ENCODE measurements at places on chromosomes 12 and 14.

- no peak for DNase-seq
Observed at GRCh38 chr12:8661751-8662150, 875 bp downstream of the MFAP5 start.

- DNase-seq = peak; percentile 82
Observed at GRCh38 chr14:67241411-67242167, at the start of gene PALS1. TSS of gene PALS1 (plus strand) at chr14:67241435. CDS start at chr14:67279171, 37,736 bp downstream.

GRCh38 chr12:26701604-26702215 is 131.3 kb downstream of the ITPR2 start:
- peak; percentile 53 for DNase-seq

GRCh38 chr14:100384277-100384676 is 61.1 kb downstream of the SLC25A47 start:
- no peak for DNase-seq

GRCh38 chr12:101749657-101750056 is 10.4 kb upstream of the SYCP3 start:
- no peak for DNase-seq

DNA sequence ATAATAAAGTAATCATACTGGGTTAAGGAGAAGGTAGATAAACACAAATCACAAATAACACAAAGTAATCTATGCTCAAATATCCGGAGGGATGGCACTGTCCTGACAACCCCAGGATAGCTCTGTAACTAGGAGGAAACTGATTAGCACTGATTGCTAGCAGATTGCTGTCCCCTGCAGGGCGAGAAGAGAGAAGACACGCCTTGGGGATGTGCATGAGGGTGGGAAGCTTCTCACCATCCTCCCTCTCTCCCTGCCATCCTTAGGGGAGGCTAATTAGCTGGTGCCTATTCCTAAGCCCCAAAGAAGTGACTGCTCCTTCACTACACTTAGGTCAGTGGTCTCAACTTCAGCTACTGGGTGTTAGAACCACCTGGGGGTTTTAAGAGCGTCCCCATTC is 27.0 kb upstream of the TMEM260 start:
- DNase-seq = no peak

DNA sequence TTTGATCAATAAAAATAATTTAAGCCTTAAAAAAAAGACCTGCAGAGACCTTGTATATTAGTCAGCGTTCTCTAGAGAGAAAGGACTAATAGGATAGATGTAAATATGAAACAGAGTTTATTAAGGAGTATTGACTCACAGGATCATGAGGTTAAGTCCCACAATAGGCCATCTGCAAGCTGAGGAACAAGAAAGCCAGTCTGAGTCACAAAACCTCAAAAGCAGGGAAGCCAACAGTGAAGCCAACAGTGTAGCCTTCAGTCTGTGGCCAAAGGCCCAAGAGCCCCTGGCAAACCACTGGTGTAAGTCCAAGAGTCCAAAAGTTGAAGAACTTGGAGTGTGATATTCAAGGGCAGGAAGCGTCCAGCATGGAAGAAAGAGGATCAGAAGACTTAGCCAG is 66.3 kb downstream of the TBX5 start:
- peak; percentile 78 for DNase-seq

DNA sequence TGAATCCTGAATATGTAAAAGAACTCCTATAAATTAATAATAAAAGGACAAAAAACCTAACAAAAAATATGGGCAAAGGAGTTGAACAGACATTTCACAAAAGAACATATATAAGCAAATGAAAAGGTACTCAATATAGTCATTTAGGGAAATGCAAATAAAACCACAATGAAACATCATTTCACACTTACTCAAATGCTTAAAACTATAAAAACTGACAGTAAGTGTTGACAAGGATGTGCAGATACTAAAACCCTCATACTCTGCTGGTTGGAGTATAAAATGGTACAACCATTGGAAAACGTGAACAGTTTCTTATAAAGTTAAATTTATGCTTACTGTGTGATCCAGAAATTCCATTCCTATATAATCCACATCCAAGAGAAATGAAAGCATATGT is 247.1 kb downstream of the GXYLT1 start:
- DNase-seq = no peak

GRCh38 chr14:93953263-93953662 is 23.1 kb downstream of the ASB2 start:
- no peak for DNase-seq

GRCh38 chr12:120642826-120643225 is 2.4 kb downstream of the CABP1 start:
- DNase-seq = no peak

DNA sequence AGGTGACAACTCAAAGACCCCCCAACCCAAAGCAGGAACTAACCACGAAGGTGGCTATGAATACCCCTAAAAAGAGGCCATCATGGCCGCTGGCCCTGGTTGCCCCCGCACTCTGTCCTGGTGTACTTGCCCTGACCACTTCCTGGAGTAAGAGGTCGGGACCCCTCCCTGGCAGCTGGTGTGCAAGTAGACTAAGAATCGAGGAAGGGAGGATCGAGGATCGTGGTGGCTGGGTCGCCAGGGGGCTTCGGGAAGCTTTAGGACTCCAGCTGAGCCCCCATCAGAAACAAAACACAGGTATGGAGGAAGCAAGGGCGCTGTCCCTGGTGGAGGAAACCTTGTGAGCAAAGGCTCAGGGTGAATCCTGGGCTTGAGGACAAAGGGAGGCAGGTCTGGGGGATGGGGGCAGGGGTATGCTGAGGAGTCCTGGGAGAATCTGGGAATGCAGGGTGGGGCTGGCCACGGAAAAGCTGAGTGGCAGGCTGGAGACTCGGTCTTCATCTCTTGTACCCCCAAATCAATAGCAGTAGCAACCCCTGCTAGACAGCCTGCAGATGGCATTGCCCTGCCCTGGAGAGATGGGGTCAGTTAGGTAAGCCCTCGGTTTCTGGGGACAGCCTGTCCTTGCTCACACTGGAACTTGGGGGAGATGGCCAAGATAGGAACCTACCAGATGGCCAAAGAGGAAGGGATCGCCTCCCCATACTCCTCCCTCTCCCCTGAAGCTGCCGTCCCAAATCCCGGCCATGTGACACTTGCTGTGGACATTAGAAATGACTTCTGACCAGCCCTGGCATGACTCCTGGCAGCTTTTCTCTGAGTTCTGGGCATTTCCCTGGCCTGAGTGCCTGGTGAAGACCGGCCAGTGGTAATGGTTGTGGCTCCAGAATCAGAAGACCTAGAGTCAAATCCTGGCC is 45.3 kb upstream of the ESRRB start:
- DNase-seq = no peak

GRCh38 chr12:76455582-76456345 is 103.8 kb downstream of the OSBPL8 start:
- DNase-seq = peak; percentile 90

- DNase-seq = no peak
Observed at GRCh38 chr12:89040146-89040964, 311.9 kb downstream of the DUSP6 start.

- no peak for DNase-seq
Observed at GRCh38 chr14:104878582-104878981, 13.5 kb downstream of the CEP170B start.

GRCh38 chr14:90756755-90757345 is 59.4 kb downstream of the TTC7B start:
- no peak for DNase-seq

DNA sequence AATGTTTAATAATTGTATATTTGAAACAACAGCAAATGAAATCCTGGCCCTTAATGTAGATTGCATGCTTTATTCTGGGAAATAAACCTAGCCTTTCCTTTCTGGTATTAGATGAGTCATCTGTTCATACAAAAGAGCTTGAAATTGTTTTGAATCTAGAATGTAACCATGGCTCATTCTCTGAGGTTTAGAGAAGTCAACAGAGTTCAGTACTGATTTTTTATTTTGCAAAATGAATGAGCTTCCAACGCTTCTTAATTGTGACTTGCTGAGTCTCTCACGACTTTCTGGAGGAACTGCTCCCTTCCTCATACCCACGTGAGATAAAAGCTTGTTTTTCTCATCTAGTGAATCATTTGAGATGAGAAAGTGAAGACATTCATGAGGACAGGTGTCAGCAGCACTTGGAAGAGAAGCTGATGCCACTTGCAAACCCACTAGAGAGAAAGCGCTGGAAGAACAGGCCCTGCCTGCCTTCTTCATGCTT is 509.6 kb downstream of the VRK1 start:
- no peak for DNase-seq

DNA sequence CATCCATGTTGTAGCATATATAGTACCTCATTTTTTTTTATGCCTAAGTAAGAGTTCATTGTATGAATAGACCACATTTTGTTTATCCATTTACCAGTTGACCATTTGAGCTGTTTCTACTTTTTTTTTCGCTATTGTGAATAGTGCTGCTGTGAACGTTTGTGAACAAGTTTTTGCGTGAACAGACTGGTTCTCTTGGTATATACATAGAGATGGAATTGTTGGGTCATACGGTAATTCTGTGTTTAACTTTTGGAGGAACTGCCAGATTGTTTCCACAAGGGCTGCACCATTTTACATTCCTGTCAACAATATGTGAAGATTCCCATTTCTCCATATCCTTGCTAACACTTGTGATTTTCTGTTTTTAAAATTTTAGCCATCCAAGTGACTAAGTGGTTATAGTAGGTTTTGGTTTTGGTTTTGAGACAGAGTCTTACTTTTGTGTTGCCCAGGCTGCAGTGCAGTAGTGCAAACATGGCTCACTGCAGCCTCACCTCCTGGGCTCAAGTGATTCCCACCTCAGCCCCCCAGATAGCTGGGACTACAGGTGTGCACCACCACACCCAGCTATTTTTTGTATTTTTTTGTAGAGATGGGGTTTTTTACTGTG is 68.3 kb upstream of the AMN start:
- no peak for DNase-seq

- no peak for DNase-seq
Observed at GRCh38 chr14:93369713-93370266, 22.8 kb downstream of the COX8C start.

- no peak for DNase-seq
Observed at GRCh38 chr12:9795945-9796344, 31.3 kb upstream of the KLRF1 start.

DNA sequence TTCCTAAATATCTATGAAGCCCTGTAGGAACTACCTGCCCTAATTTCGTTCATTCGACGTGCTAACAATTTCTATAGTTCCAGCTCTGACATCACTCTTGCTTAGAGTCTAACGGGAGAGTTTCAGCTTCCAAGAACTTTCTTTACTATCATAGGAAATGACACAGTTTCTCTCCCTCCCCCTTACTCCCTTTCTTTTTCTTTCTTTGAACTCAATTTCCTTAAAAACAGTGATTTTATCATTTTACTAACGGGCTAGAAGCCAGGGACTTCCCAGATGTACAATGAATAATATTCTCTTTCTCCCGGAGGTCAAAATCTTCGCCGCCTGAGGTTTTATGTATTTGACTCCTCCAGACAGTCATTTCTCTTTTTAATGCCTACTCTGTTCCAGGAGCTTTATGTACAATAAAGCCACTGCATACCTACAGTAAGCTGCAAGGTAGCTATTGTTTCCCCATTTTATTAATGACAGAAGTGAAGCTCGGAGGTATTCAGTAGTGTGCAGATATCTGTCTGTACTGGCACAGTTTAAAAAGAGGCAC is 15.7 kb downstream of the SMCO2 start:
- peak; percentile 59 for DNase-seq

GRCh38 chr12:10069099-10069498 is 29.7 kb downstream of the CLEC1A start:
- peak; percentile 75 for DNase-seq

GRCh38 chr14:105508601-105509000 is 17.6 kb downstream of the TEDC1 start:
- no peak for DNase-seq

- no peak for DNase-seq
Observed at GRCh38 chr12:26239852-26240815, 44.8 kb downstream of the SSPN start.

All from EL (cell line).